ENCODE measurements at places on chromosomes 6 and 20.

GRCh38 chr20:48041078-48041780, 255.9 kb upstream of the SULF2 start:
- no peak for DNase-seq

GRCh38 chr6:410555-411395, 19.2 kb downstream of the IRF4 start:
- no peak for DNase-seq

DNA sequence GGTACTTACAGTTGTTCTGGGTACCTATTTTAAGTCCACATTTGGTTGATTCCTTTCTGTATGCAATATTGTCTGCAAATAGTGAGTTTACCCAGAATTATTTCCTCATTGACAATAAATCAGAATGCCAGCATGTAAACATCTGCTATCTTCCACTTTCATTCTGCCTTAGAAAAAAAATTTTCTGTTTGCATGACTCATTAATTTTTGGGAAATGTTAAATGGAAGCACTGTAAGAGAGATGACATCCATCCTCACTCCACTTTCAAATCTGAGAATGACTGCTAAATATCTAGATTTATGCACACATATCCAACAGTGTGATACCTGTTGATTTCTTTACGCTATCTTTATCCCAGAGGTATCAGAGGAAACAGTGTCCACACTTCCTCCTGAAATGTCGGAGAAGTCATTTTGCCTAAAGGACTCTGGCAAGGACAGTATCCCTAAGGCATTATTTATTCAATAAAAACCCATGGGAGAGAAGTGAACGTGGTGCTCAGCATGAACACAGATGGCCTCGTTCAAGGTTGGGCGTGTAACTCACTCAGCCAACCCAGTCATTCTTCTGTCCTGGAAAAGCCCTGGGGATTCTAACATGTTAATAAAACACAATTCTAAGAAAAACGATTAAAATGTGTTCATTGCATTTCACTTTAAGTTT, 780.9 kb downstream of the QKI start:
- DNase-seq = no peak

- no peak for DNase-seq
These were observed 215.8 kb downstream of the EYA4 start for GRCh38 chr6:133456944-133457343.

- no peak for DNase-seq
These were observed 775.8 kb upstream of the FLRT3 start for GRCh38 chr20:15113144-15113773.

- DNase-seq = peak; percentile 96
These were observed 572 bp downstream of the ZNF341 start for GRCh38 chr20:33732166-33732970.

GRCh38 chr6:111610548-111611172, 5.0 kb upstream of the TRAF3IP2 start:
- DNase-seq = no peak

DNA sequence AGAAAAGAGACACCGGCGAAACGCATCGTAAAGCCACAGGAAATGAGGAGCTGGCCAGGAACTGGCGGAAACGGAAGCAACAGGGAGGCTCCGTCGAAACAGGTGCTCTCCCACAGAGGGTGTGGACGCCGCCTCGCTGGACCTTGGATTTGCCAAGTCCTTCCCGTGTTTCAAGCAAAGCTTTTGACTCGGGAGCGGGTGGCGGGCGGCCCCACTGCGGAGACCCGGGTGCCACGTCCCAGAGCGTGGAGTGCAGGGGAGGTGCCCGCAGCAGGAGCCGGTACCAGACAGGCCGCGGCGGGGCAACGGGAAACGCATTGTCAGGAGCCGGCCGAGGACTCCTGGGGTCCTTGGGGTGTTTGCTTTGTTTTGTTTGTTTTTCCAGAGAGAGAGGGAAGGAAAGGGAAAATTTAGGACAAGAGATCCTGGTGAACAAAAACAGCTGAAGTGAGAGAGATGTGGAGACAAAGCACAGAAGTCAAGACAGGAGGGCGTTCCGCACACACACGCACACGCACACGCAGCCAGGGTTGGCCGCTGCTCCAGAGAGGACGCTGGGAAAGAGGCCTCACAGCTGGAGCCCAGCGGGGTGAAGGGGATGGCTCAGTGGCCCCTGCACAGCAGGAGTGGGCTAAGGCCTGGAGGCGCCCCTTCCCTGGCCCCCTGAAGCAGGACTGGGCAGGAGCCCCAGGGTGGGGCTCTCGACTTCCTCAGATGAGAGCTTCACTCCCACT, 50.9 kb upstream of the CHRNA4 start:
- DNase-seq = no peak

DNA sequence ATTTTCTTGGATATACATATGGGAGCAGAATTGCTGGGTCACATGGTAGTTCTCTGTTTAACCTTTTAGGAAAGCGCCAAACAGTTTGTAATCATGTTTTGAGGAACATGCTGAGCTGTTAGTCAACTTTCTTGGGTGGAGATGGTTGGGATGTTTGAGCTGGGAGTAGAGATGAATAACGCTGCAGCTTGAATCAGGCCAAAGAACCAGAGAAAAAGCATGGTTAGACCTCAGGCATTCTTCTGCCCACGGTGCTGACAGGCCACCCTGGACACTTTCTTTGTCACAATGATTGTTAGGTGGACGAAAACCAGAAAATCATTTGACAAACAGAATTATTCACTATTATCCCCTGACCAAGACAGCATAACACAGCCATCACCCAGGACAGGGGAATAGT, 66.8 kb downstream of the PRDM1 start:
- DNase-seq = no peak

- DNase-seq = no peak
These were observed 5.7 kb upstream of the PXDC1 start for GRCh38 chr6:3757241-3757641.

GRCh38 chr6:151763938-151764680, 43.4 kb upstream of the ESR1 start:
- peak; percentile 59 for DNase-seq

DNA sequence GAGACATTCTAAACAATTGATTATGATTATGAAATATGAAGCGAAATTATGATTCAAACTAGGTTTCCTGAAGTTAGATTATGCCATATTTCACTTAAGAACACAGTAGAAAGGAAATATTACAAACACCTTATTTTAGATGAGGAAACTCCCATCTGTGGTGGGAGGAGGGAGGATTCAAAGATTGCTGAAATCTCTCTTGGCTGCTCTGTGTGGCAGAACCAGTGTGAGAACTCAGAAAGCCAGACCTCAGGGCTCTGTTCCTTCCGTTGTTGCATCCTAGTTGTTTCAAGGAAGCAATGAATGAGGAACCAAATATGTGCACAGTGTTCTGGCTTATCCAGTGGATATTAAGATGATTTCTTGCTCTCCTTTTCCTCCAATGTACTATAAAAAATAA, 2.1 kb downstream of the TAAR5 start:
- DNase-seq = peak; percentile 7

DNA sequence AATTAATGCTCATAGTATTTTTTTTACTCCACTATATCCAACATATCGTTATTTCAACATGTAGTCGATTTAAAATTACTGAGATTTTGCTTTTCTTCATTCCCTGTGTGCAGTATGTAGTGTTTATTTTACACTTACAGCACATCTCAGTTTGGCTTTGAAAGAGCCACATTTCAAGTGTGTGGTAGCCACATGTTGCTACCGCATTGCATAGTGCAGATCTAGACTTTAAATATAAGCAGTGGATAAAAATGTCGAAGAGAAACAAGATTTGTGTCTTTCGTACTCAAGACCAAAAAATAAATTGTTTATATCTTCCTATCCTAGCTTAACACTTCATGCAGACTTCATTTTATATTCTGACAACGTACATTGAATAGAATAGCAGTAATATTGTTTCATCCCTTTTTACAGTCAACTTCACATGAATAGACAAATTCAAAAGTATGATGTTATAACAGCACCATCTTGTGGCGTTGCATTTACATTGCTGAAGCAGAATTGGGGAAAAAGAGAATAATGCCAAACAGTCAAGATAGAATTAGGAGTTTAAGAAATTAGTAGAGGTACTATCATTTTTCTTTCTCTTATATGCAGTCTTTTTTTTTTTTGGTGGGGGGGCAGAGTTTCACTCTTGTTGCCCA, 29.9 kb downstream of the FBXO5 start:
- DNase-seq = peak; percentile 50

GRCh38 chr6:33720998-33721397, 9.5 kb upstream of the UQCC2 start:
- DNase-seq = no peak

GRCh38 chr20:25606094-25606695, 17.6 kb downstream of the NANP start:
- DNase-seq = no peak

GRCh38 chr6:252775-253535, 39.3 kb upstream of the DUSP22 start:
- peak; percentile 79 for DNase-seq

GRCh38 chr6:168333491-168333890, 13.9 kb upstream of the DACT2 start:
- no peak for DNase-seq

- DNase-seq = no peak
These were observed 399.3 kb downstream of the TBC1D32 start for GRCh38 chr6:120935016-120935415.

GRCh38 chr20:1800777-1801176, 94.4 kb upstream of the SIRPA start:
- peak; percentile 51 for DNase-seq
